Transverse colon (tissue), 4 donors: ENCODE measurements at places on chromosomes 6 and 20.

GRCh38 chr20:32354592-32355416 is 3.3 kb upstream of the ASXL1 start:
- DNase-seq: no peak

DNA sequence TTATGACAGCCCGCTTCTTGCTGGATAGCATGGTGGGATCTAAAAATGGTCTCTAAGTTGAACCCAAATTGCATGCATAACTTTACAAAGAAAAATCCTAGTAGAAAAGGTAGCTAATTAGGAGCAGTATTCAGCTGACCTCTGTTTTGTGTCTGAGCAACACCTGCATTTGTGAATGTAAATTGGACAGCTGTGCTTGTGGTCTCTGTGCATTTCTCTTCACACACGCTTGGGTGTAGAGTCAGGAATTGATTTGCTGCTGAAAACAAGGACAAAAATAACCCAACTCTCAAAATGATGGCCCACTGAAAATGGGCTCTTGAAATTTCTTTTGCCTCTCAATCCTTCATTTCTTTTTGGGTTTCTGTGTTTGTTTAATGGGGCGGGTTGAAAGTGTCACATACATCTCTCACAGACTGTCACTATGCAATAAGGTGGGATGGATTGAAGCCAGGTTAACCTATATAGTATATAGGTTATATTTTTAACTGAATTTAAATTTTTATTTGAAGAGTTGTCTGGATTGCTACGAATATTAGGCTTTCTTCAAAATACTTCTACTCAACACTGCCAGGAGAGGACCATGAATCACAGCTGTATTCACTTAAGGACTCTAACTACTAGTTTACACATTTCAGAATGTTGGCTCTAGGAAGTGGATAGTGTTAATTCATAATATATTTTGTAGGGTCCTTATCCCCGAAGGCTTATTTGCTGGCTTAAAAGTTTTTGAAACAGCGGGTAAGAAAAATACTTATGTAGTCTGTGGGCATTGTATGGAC is 46.5 kb downstream of the SOBP start:
- no peak for DNase-seq

- peak; percentile 44 for DNase-seq
Measured at GRCh38 chr20:35992713-35993335, 24.4 kb downstream of the CNBD2 start.

DNA sequence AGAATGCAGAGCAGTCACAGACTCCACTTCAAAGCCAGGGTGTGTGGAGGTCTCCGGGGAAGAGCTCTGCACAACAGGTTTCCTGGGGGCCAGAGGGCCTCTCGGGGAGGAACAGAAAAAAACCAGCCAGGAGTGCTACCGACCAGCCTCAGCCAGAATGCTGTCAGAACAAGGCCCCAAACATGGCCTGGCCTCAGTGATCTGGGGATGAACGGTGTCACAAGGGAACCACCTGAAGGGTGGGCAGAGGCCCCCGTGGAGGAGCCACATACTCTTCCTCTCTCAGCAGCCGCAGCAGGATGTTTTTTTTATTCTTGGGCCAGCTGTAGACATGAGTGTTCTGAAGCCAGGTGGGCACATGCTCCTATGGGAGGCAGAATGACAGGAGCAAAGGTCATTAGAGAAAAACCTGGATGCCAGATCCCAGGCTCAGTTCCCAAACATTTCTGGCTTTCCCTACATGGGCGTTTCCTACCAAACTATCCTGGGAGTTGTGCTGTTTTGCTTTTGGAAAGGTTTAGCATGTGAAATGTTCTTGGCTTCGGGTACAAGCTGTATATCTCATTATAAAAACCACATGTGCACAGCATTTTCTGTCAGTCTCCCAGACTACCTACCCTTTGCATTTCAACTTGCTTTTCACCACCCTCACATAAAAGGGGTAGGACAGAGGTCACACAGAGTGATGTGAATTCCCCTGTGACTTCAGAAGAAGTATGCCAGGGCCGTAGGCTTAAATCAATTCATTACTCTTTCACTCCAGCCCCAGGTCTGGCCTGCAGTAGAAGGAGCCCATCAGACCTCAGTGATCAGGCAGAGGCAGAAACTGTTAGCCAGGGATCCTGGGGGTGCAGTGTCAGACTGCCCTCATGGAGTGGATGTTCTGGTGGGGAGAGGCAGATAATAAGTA is 46.2 kb downstream of the TRAF3IP2 start:
- DNase-seq: no peak

DNA sequence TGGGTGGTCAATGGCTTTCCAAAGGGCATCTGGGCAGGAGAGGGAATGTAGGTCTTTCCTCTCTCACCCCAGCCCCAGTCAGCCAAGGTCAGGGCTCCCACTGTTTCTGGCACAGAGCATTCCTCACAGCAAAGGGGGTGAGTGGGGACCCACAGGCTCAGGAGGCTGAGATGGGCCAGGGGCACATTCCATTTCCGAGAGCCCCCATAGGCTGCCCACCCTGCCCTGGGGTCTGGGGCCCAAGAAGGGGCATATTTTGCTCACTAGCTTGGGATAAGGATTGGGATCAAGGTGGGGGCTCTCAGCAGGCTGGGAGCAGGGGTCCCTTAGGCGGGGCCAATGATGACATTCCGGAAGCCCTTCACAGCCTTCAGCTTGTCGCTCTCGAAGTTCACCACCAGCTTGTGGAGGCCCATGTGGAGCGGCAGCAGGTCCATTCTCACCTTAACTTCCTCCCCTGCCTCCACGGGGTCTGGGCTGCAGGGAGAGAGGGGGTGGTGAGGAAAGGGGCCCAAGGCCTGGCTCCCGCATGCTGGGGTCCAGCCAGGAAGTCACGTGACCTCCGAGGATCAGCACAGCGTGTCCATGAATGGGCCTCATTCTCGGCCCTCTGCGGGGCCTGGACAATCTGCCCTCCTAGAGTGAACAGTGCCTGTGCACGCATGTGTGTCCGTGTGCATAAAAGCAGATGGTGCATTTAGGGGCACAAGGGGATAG is 35.0 kb downstream of the TGM2 start:
- DNase-seq: no peak

- no peak for DNase-seq
Measured at GRCh38 chr6:87575423-87575822, 14.4 kb downstream of the RARS2 start.

- DNase-seq: no peak
Measured at GRCh38 chr6:106568530-106568929, 60.8 kb downstream of the RTN4IP1 start.

- DNase-seq: no peak
Measured at GRCh38 chr6:130034378-130035146, 16.2 kb downstream of the L3MBTL3 start.

DNA sequence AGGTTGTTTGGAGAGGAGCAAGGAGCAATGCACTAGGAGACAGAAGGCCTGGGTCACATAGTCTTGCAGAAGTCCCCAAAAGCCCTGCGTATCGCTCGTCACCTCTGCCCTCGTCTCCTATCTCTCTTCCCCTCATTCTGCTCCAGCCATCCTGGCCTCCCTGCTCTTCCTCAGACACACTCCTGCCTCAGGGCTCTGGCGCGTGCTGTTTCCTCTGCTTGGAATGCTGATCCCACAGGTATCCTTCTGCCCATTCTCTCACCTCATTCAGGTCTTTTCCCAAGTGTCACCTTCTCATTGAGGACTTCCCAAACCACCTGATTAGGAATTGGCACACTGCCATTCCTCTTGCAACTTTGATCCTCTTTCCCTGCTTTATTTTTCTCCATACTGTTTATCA is 9.0 kb upstream of the SLC2A10 start:
- no peak for DNase-seq

- DNase-seq: no peak
Measured at GRCh38 chr6:159806021-159806458, 6.0 kb downstream of the PNLDC1 start.

DNA sequence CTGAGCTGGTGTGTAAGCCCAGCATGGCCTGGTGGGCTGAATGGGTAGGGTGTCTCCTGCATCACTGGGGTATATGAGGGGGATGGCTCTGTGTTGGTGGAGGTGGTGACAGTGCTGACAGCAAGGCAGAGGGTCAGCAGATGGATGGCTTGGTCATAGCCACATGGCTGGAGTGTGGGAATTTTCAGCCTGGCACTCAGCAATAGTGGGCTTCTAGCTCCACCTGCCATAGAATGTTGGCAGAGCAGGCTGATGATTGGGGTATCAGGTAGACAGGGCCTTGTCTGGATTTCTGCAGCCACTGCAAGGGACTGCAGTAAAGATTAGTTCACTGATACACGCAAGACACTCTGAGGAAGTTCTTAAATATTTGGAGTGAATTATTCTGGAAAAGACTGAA is 137.5 kb upstream of the BACH2 start:
- DNase-seq: no peak

DNA sequence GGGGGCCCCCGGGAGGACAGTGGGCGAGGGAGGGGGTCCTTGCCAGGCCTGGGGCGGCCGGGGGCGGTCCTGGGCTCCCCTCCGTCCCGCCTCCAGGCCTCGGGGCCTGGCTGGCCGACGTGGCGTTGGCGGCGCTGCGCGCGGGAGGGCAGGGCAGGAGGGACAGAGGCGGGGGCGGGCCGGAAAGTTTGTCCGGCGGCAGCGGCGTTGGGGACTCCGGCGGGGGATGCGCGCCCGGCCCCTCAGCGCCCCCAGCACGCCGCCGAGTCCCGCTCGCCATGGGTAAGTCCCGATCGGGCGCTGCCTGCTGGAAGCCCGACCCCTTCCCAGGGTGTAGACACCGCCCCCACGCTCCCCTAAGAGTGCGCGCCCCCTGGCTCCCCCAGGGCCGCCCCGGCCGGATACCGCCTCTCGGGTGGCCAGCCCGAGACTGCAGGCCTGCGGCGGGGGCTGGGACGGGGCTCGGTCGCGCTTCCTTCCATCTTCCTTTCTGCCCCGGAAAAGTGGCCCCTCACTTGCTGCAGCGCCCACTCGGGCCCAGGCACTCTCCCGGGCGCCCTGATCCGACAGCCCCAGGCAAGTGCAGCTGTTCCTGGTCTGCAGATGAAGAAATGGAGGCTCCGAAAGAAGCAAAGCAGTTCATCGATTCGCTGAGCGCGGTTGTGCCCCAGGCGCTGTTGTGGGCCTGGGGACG is at the start of gene SLC2A10:
Gene SLC2A10 (plus strand): TSS at position 191 of the 694 bp plus-strand sequence. CDS start 88 bp downstream, at position 279.
- DNase-seq: peak; percentile 70

- no peak for DNase-seq
Measured at GRCh38 chr20:23540624-23541023, 27.7 kb downstream of the CST9L start.

DNA sequence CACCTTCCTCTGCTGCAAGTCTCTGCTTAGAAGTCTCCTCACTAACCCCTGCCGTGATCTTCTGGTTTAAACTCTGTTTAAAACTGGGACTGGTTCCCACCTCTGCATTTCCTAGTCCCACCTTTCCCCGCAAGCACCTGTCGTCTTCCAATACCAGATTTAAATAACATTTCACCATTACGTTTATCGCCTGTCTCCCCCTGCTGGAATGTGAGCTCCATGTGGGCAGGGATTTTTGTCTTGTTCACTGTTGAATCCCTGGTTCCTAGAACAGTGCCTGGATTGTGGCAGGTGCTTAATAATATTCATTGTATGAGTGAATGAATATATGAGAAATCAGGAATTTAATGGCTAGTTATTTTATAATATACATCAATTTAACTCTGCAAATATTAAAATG is 2.7 kb downstream of the GUCA1A start:
- no peak for DNase-seq

DNA sequence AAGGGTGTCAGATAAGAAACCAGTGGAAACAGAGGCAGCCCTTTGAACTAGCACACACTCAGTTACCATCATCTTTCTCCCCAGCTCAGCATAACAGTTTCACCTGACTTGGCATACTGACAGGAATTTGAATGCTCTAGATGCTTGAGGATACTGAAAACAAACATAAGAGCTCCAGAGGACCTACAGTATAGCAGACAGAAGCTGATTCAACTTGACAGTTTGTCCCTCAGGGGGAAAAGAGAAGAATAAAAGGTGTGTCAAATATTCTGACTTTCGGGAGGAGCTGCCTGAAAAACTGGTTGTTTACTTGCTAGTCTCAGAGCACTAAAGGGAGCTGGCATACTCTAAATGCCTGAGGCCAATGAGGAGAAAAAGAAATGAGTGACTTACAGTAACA is 35.1 kb downstream of the EYS start:
- DNase-seq: no peak

- DNase-seq: no peak
Measured at GRCh38 chr6:168124158-168124557, 45.1 kb upstream of the FRMD1 start.

- DNase-seq: no peak
Measured at GRCh38 chr20:21840991-21841390, 135.5 kb downstream of the PAX1 start.

GRCh38 chr20:39879296-39879695 is 809.7 kb downstream of the MAFB start:
- DNase-seq: no peak

DNA sequence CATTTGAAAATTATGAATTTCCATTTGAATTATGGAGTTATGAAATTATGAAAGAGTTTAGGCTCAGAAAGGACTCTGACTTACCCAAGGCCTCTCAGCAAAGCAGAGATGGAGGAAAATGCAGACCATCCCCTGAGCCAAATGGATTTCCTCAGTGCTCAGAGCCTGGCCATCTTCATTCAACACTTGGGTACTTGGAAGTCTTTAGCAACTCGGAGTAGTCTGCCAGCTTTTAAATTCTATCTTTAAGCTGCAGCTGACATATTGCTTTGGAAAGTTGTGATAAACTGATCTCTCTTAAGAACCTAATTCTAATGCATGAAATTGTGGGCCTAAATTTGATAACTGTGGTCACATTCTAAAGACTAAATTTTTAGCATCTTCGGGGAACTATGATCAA is 315.4 kb downstream of the SAMD5 start:
- DNase-seq: no peak

GRCh38 chr6:159892053-159892452 is 1.3 kb downstream of the MAS1 start:
- no peak for DNase-seq

DNA sequence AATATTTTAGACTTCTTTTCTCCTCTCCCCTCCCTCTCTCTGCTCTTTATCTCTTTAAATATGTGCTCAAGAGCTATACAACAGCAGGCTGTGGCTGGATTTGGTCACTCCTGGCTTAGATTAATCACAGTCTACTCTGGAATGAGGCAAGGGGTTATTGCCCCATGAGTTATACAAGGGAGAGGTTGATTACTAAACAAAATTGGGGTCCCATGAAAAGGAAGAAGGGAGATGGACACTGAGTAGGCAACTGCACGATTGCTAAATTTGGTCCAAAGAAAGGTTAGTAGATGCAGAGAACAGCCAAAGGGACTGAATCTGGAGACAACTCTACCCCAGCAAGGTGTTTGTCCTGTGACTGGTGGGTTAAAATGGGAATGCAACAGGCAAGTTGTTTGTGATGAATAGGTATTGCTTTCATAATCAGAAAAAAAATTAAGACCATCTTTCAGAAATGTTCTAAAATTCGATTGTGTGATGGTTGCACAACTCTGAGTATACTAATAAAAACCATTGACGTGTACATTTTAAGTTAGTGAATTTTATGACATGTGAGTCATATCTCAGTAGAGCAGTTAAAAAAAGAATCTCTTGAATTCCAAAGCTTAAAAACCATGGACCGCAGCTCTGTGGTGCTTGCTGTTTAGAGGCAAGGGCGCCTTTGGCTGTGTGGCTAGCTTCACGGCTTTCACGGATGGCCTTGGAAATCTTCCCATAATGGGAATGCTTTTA is 57.1 kb downstream of the KIZ start:
- peak; percentile 22 for DNase-seq

GRCh38 chr6:124546601-124547000 is 415.6 kb upstream of the RNF217 start:
- no peak for DNase-seq

- DNase-seq: no peak
Measured at GRCh38 chr6:33323623-33323948, 6.0 kb upstream of the ZBTB22 start.

- DNase-seq: no peak
Measured at GRCh38 chr20:967796-968742, 34.0 kb downstream of the RSPO4 start.

GRCh38 chr6:29487131-29487530 is 625 bp downstream of the MAS1L start:
- DNase-seq: no peak
